Vagina (tissue), 2 donors: ENCODE measurements at places on chromosomes 4 and X.

GRCh38 chrX:15874672-15875071, 20.1 kb upstream of the AP1S2 start:
- DNase-seq = no peak

DNA sequence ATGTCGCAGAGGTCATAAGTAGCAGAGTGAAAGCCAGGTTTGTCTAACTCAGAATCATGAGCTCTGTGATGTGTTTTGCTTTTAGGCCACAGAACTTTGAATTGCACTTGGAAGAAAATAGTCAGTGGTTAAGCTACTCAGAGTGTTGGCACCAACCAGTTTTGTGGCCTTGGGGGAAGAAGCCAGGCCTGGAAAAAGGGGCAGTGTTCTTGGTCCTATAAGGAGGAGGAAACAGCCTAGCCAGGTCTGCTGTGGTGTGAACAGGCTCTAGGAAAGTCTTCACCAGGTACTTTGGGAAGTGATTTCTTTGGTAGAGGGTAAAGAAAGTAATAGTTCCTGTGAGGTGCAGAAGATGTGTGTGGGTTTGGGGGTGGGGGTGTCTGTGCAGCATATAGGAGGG, 49.2 kb downstream of the FHIP1A start:
- no peak for DNase-seq

DNA sequence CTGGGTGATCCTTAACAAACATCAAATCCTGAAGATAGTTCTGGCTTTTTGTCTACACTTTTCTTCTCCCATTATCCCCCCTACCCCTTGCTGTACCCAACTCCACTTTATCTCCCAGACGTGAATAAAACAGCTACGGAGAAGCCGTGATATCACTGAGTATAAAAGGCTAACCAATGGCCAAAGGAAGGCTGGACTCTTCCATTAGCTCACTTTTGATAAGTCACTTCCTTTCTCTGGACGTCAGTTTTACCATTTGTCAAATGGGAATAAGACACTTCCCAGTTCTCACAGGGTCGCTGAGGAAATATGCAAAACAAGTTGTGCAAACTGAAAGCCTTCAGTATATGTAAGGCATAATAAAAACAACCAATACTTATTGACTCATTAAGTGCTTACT, 38.6 kb upstream of the EDA2R start:
- no peak for DNase-seq

DNA sequence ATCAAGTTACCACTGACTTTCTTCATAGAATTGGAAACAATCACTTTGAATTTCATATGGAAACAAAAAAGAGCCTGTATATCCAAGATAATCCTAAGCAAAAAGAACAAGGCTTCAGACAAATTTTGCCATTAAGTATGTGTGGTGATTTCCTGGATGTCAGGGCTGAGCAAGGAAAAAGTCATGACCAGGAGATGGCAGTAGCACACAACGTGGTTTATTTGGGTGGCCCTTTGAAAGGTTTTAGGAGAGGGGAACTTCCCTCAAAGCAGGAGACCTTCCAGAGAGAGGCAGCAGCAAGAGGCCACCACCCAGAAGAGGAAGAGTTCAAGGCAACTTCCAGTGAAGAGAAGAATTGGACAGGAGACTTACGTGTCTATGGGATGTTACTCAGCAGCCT, 18.1 kb upstream of the ZXDB start:
- no peak for DNase-seq

DNA sequence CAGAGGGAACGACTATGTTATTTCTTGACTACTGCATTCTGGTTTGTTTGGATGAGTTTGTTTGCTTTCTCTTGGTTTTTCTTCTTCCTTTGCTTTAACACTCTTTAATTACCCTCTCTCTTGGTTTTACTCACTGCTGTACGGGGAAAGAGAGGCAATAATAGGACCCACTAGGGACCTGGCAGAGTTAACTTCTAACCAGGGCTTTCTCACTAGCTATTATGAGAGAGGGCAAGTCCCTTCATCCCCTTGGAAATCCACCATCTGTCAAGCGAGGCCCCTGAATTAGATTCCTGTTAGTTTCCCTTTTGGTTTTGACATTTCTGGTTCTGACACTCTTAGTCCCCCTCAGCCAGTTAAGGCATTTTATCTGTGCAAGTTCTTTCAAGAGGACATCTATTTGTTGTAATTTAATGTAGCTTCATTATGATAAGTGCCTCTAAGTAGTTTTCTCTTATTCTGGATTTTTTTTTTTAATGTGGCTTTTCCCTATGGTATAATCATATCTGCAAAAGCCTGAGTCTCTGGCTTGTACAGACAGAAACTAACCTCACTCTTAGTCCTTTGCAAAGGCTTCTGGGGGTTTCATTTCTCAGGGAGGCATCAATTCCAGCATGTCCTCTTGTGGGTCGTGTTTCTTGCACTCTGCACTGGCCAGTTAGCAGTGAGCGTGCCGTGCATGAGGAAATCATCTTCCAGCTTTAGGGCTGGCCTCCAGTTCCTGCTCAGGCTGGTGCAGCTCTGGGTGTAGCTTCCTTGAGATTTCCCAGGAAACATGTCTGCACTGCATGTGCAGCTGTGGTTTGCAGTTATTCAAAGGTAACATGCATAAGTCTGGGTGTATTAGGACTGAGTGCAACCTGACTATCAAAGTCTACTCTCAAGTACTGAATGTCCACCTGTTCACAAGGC, 221.3 kb downstream of the STIM2 start:
- DNase-seq = no peak

- DNase-seq = no peak
Observed at GRCh38 chrX:1430451-1430850, 22.3 kb downstream of the ASMTL start.

DNA sequence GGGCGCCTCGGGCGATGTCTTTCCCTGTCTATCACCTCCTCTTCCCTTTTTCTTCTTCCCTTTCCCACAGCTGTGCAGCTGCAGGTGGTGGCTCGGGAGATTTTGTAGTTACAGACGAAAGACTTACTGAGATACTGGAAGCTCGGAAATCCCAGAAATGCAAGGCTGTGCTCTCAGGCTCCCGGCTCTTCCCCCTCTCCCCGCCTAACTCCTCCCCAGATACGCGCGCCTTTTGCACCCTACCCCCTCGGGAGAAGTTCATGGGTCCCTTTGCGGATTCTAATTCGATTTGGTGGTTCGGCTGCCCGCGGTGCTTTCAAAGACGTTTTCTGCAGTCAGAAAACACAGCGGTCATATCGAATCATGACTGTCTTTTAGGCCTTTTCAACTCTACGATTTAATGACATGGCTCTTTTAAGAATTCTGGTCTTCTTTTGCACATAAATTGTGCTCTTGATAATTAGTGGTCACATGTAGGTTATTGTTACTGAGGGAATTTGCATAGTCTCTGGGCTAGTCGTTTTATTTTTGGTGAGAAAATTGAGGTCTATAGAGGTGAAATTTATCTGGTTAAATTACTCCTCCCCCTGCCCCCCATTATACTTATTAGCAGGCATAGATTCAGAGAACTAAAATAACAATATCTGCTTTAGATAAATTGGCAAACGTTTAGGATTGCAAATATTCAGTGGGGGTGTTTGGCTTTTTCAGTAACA, 1.6 kb downstream of the SEPTIN11 start:
- DNase-seq = no peak

DNA sequence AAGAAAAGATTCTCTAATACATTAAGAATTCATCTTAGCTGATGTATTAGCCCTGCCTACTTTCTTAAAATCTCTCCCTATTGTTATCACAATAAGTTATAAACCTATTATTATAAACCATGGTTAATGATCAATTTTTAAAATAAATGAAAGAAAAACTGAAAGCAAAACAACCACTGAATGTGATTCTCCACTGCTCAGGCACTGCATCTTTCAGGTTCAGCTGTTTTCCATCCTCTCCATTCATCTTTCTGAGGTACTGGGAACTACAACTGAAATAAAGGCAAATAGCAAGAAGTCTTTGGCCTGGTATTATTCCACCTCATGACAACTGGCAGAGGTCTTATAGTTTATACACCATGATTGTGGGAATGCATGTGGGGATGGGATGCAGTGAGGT, 798.9 kb upstream of the AADAT start:
- no peak for DNase-seq

DNA sequence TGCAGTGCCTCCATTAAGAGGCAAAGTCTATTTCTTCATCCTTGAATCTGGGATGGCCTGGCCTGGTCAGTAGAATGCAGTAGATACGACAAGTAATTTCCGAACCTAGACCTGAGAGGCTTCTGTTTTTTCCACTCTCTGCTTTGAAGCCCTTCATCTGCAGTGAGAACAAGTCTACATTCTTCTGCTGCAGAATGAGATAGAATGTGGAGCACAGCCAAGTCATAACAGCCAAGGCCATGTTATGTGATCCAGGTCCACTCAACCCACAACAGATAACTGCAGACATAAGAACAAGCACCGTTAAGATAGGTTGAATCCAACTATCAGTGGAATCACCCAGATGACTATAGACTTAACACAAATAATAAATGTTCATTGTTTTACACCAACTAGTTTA, 1297.7 kb downstream of the C4orf33 start:
- no peak for DNase-seq

DNA sequence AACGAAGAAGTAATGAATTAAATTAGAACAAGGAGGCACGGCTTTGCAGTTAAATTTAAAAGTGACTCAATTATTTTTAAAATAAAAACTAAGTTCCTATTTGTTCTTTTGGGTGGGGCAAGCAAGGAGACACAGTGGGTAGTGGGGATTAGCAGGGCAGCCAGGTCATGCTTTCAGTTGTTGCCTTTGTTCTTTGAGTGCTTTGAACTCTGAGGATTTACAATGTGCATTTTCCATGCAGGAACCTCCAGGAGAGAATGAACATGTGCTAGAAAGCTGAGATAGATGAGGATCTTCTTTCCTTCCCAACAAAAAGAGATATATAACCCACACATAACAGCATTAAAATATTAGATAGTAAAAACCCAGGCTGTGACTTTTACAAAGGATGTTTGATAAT, 420.4 kb upstream of the CTSO start:
- no peak for DNase-seq

GRCh38 chr4:30380404-30380998, 339.7 kb upstream of the PCDH7 start:
- DNase-seq = no peak

- no peak for DNase-seq
Observed at GRCh38 chrX:134599184-134599914, 58.9 kb downstream of the PLAC1 start.

DNA sequence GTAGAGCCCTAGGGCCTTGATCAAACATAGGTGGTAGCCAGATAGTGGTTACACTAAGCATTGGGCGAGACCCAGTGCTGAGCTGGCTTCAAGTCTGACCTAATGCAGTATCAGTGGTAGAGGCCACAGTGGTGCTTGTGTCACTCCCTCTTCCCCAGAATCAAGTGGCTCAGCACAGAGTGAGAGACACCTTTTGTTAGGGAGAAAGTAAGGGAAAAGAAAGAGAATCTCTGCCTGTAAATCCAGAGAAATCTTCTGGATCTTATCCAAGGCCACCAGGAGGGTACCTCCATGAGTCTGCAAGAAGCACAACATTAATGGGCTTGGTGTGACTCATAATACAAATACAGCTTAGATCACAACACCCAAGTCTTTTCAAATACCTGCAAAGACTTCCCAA, 117.7 kb upstream of the SLC6A14 start:
- DNase-seq = no peak

DNA sequence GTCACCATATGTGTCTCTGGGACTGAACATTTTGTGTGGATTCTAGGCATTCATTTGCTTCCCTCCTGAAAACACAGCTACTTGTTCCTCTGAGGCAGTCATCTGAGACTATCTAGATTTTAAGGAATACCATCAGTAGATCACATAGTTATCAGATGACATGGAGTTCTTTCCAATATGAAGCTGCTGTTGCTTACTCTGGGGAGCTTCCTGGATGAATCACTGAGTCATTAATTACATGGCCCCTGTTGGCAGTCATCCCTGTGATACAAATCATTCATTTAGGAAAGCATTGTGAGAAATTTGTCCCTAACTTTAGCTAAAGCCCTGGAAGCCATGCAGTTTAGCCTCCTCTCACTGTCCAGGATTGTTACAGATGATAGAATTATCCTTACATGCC, 98.2 kb upstream of the ARSJ start:
- no peak for DNase-seq

DNA sequence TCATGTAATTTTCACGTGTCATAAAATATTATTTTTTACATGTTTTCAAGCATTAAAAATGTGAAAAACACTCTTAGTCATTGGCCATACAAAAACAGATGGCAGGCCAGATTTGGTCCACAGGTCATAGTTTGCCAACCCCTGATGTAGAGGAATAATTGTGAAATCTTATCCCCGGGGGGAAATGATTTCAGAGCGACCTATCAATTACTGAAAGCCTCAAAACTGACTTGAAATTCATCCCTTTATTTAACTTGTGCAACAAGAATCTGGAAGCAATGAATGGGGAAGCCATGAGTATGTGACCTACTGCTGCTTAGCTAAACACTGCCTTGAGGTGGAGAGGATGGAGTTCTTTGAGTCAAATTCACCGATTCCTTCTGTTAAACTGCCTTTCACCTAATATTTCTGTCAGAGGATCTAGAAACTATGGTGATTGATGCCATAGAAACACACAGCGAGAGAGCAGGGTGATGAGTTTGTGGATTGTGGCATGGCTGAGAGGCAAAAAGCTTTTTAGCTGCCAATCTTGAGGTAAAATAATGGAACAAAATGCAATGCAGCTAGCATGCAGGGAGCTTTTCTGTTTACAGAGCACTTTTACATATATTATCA, 30.3 kb upstream of the BRS3 start:
- no peak for DNase-seq

GRCh38 chrX:38102240-38102639, 95.9 kb downstream of the SYTL5 start:
- DNase-seq = no peak

DNA sequence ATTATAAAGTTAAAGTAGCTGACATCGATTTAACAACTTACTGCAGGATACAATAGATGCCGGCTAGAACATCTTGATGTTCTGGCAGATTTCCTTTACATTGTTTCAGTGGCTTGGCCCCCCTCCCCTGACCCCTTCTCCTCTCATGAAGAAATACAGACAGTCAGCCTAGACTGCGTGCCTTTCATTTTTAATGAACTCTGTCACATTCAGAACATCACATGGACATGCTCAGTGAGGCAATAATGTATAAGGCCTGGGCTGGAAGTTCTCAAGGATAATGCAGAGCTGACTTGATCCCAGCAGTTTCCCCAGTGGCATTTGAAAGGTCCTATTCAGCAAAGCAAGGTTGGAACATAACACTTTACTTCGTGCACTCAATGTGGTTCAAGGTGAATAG, 239.2 kb downstream of the ANK2 start:
- no peak for DNase-seq

DNA sequence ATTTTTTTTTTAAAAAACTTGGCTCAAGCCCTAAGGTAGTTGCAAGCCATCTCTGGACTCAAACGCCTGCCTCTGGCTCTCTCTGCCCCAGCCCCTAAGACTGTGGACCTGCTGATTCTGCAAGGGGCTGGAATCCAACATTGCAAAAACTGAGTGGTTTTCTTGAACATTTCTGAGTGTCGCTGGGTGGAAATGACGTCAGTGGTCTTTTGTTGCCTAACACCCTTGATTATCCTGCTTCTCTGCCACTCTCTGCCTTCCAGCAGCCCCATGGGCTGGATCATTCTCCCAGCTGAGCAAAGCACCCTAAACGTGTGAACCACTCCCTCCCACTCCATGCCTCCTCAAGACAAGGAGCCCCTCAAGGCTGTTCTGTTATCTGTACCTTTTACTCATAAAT, 16.6 kb downstream of the BST1 start:
- DNase-seq = no peak

GRCh38 chrX:144732588-144732987, 514.7 kb upstream of the SPANXN1 start:
- DNase-seq = no peak
